Stimulated activated CD8-positive, alpha-beta memory T cell treated with anti-CD3 and anti-CD28 coated beads, Interleukin-7, amount 100 ng/mL, for 1 hour (primary cell): ENCODE measurements at places on chromosomes 7 and 10.

GRCh38 chr7:15648461-15648961 lies 38.0 kb downstream of the MEOX2 start:
- DNase-seq: no peak

GRCh38 chr7:20217193-20217948 lies at the start of gene MACC1:
Gene MACC1 (minus strand): TSS chr7:20217384. CDS start chr7:20161862, 55,522 bp downstream.
- no peak for DNase-seq

DNA sequence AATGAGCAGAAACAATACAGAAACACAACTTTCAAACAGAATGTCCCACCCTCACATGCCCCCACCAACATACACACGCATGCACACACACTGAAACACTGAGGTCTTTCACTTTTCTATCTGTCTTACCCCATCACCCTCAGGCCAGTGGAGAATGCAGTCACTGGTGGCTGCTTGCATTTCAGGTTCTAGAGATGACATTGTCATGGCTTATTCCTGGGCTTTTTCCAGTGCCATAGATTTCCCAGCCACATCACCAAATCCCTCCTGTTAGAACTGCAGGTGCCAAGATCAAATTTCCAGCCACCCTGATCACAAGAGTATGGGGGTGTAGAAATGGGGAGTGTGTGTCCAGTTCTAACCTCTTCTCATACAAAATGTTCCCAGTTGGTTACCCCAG lies 68.4 kb downstream of the CACNA2D1 start:
- no peak for DNase-seq

GRCh38 chr7:116497708-116498107 lies 1.8 kb upstream of the CAV2 start:
- DNase-seq: no peak

GRCh38 chr7:77399816-77400215 lies 16.3 kb downstream of the GSAP start:
- no peak for DNase-seq

- no peak for DNase-seq
These were observed 95.1 kb upstream of the LRGUK start for GRCh38 chr7:134031835-134032617.

DNA sequence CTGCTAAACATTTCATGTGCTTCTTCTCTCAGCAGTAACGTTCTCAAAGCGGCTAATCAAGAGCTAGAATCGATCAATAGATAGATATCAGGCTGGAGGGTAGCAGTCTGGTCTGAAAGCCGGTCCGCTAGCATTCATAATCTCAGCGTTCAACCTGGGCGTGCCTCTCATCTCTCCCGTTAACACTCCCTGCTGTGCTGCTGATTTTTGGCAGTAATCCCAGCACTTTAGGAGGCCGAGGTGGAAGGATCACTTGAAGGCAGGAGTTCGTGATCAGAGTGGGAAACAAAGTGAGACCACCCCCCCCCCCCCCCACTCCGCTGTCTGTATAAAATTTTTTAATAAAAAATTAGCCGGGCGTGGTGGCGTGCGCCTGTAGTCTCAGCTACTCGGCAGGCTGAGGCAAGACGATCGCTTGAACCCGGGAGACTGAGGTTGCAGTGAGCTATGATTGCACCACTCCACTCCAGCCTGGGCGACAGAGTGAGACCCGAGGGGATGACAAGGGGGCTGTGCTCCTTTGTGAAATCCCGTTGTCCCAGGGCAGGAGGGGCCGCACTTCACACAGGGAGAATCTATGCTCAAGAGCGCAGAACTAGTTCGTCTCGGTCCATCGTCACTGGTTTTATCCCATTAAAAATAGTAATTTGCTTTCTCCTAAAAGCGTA lies 624 bp upstream of the CEP55 start:
- no peak for DNase-seq

DNA sequence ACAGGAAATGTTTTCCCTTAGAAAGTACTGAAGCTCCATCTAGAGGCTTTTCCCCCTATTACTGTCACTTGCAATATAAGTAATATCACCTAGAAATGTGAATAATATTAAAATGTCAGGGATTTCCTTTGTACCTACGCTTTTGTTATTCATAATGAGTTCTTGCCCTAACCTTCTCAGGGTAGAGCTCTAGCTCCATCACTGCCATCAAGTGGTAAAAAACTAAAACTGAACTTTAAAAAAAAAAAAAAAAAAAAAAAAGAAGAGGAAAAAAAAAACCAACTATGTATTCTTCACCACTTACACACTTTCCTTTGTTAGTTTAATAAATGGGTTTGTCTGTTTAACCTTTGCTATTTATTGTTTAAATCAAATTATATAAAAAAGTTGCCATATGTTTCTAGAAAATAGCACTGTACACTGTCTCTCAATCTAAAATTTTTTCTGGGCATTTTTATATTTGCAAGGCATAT lies 49.9 kb downstream of the DNAJC1 start:
- DNase-seq: no peak

GRCh38 chr7:110868458-110868857 lies 222.5 kb upstream of the LRRN3 start:
- no peak for DNase-seq

DNA sequence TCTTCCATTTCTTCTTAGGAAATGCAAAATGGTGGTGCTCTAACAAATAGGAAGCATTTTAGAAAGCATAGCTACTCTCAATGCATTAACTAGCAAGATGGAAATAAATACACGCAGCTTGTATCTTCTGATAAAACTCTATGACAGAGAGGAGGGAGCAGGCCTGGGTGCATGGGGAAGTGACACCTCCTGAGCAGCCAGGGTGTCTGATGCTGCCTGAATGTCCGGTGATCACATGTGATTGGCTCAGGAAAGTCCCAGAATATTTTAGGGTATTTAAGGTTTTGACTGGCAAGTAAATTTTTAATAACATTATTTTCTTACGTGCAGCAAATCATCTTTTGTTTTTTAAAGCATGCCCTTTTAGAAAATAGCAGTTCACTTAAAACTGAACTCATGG lies 261.0 kb upstream of the KLF6 start:
- DNase-seq: no peak

GRCh38 chr10:74290708-74291107 lies 139.7 kb downstream of the ADK start:
- no peak for DNase-seq
